ENCODE measurements at places on chromosomes 12 and 14.
A peak's percentile ranks its signal among the peaks of the same experiment; 100 is the strongest.

GRCh38 chr12:107486140-107486892 is 199.3 kb upstream of the PWP1 start:
- no peak for DNase-seq

GRCh38 chr12:83150465-83151189 is 463.9 kb downstream of the TMTC2 start:
- DNase-seq: no peak

GRCh38 chr12:77089686-77090220 is 24.4 kb upstream of the E2F7 start:
- no peak for DNase-seq

GRCh38 chr14:89702073-89702875 is 252.3 kb downstream of the EFCAB11 start:
- DNase-seq: peak; percentile 47

DNA sequence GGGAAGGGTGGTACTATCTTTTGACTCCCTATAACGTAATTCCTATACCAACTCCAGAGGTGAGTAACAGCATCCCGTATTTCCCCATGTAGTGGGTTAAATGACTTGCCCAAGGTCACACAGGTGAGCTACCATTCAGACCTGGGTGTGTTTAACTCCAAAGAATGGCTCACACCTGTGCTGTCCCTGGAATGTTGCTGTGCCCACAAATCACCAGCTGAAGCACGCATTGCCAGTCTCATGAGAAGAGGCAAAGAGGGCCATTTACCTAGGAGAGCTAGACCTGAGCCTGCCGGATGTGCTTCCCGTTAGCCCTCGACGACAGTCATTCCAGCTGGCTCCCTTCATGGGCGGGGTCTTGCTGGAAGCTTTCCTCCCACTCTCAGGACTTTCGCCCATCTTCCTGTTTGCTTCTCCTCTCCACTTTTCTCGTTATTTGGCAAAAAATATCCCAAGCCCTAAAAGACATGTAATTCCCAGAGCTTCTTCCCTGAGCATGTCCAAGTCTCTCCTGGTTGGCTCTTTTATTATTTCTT is 106.6 kb upstream of the VASH1 start:
- no peak for DNase-seq

- DNase-seq: no peak
Observed at GRCh38 chr12:132214891-132215290, 70.6 kb downstream of the NOC4L start.

DNA sequence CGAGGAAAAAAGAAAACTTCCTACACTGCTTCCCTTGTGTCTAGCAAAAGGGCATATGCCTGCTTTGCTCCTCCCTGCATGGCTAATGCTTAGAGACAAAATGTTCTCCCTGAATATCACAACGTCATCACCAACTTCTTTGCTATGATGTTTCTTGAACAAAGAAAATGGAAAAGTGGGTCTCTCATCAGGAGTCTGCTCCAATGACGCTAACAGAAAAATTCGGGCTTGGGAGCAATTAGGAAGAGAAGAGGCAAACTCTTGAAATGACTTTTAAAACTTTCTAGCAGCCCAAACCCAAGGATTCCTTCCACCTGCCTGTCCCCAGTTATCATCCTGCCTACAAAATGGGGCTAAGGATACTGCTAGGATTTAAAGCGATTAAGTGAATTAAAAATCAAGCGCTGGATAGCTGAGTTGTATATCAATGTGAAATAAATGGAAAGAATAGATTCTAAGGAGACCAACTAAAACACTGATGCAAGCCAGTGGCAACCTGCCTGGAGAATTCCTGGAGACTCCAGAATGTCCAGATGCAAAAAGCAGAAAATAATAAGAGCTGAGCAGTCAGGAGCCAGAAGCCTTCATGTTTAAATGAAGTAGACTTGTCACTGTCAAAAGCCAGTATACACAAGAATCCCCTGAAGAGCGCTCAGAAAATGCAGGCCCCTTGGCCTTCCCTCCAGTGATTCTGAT is 183.8 kb downstream of the DPF3 start:
- DNase-seq: no peak

GRCh38 chr12:105222726-105223351 is 13.1 kb downstream of the APPL2 start:
- DNase-seq: no peak

- DNase-seq: peak; percentile 33
Observed at GRCh38 chr14:90573385-90574105, 176.7 kb downstream of the CALM1 start.

- no peak for DNase-seq
Observed at GRCh38 chr12:121953695-121954094, 35.3 kb downstream of the CFAP251 start.

- no peak for DNase-seq
Observed at GRCh38 chr12:98438656-98439230, 76.6 kb upstream of the TMPO start.

DNA sequence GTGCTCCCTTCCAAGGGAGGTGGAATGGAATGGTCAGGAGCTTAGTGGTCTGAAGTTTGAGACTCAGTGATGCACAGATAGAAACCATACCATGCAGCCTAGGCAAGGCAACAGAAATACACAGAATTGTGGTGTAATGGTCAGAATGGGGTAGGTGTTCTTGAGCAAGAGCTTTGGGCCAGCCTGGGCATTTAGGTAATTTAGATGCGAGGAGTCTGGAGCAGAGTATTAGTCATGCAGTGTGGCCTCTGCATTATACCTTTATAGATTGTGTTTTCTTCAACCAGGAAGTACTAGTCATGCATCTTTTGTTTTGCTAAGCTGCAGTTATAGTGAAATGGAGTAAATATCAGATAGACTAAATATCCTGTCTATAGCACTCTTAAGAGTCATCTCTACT is 118.3 kb downstream of the DAAM1 start:
- DNase-seq: peak; percentile 52

- no peak for DNase-seq
Observed at GRCh38 chr12:99388671-99389195, 258.8 kb upstream of the GARIN6 start.

GRCh38 chr14:66092206-66092605 is 394.0 kb upstream of the CCDC196 start:
- DNase-seq: no peak

DNA sequence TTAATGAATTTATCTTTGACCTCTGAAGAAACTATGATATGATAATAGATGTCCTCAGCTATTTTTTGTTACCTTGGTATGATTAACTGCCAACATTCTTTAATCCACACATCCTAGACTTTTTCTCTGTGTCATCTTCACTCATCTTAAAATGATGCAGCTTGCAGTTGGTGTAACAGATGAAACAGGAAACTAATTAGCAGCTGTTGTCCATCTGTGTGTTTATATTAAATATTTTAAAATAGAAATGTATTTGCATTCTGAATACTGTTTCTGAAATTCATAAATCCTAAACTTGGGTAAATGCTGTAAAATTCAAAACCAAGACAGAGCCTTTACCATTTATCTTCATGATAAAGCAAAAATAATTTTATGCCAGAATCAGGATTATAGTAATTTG is 56.1 kb upstream of the GARIN2 start:
- no peak for DNase-seq

DNA sequence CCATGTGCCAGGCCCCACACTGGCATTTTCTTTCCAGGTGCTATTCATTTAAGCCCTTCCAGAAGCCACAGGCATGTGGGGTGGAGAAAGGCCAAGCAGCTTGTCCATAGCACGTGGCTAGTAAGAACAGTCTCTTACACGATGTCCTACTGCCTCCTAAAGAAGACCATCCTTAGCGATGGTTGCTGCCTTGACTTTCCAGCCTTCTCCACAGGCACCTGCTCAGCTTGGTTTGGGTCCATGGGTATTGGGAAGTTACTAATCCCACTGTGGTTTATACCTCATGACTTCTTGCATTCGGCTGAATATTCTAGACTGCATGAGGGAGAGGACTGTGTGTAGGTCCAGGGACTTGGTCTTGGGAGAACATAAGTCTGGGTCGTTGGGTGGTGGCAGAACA is 49.2 kb downstream of the NINJ2 start:
- no peak for DNase-seq

DNA sequence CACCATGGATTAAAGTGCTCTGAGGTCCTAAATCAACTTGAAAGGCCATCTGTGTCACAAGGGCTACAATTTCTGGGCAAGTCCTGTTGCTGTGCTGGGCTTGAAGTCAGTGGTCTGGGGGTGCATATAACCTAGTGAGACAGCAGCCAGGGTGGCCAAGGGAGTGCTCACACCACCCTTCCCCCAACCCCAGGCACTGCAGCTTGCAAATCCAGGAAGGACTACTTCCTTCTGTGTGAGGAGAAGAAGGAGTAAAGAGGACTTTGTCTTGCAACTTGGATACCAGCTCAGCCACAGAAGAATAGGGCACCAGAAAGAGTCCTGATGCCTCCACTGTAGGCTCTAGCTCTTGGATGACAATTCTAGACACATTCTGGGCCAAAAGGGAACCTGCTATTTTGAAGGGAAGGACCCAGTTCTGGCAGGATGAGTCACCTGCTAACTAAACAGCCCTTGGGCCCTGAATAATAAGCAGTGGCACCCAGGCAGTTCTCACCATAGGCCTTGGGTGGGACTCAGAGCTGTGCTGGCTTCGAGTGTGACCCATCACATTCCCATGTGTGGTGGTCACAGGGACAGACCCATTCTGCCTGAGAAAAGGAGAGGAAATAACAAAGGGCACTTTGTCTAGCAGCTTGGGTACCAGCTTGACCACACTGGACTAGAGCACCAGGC is 32.6 kb upstream of the DHRS7 start:
- DNase-seq: no peak

DNA sequence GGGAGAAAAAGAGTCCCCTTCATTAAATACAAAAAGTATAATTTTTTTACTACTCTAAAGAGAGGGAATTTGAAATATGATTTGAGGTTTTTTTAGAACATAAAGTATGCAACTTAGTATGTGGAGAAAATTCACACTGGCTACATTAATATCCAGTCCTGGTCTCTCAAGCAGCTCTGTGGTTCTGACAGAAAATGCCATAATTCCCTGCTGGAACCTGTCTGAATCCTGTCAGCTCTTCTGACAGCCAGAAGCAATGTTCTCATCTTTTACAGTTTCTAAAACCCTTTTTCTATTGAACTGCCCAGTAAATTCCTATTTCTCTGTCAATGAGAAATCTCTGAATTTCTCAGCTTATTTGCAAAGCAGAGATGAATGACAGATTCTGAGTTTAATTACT is 13.4 kb upstream of the NOVA1 start:
- DNase-seq: no peak

- DNase-seq: no peak
Observed at GRCh38 chr14:103698380-103699260, 16.6 kb downstream of the XRCC3 start.

DNA sequence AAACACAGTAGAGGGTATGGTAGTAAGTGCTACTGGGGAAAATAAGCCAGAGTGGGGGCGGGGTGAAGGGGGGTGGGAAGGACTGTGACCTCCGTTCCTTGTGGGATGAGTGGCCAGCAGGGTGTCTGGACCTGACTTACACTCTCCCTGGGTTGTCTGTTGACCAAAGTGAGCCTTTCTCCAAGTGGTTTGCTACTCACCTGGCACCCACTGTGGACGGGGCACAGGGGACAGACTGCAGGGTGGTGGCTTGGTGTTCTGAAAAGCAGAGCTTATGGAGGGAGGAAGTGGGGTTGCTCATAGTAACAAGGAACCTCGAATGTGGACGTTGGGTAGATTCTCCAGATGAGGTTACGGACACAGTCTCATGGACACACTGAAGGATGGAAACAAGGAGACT is 94.4 kb upstream of the VRK1 start:
- no peak for DNase-seq

DNA sequence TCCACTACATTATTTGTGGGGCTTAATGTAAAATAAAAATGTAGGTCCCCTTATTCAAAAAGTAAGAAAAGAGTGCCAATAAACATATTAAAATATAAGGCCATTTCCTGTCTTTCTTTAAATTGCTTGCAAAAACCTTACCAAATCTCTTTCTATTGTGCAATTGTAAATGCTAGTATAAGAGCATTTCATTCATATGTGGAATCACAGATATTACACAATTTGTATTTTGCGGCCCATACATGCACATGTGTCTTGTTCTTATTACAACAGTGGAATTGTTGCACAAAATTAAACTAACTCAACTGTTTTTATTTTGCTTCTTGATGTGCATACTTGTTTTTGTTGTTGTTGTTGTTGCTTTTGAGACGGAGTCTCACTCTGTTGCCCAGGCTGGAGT is 20.1 kb upstream of the CRADD start:
- peak; percentile 38 for DNase-seq

DNA sequence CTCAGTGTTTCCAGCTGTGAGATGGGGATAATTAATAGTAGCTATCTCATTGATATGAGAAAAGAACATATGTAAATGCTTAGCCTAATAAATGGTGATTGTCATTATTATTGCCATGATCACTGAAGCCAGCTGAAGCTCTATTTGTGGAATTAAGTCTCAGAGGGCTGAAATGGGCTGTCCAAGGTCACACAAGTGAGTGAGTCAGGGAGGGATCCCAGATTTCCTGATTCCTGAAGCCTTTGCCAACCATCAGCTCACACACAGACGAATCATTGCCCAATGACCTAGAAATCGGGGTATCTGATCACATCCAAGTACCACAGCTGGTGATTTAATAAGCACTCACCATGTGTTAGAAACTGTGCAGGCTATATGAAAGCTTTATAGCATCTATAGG is 21.6 kb upstream of the TMEM229B start:
- DNase-seq: peak; percentile 22

DNA sequence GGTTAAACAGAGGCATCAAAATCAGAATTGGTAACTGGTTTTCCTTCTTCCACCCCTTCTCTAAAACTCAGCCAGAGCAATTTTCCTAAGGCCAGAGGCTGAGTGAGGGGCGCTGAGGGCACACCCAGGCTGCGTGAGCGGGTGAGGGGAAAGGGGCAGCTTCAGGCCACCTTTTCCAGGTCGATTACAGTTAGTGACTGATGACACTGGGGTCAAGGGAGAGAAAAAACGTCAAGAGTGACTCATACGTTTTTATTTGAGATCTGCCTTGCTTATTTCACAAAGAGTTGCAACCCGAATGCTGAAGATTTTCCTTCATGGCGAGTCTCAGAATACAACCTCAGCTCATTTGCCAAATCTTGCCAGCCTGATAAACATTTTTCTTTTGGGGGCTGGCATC is 46.7 kb upstream of the EVL start:
- DNase-seq: peak; percentile 37

GRCh38 chr14:101127224-101127623 is 223.7 kb upstream of the RTL1 start:
- no peak for DNase-seq

DNA sequence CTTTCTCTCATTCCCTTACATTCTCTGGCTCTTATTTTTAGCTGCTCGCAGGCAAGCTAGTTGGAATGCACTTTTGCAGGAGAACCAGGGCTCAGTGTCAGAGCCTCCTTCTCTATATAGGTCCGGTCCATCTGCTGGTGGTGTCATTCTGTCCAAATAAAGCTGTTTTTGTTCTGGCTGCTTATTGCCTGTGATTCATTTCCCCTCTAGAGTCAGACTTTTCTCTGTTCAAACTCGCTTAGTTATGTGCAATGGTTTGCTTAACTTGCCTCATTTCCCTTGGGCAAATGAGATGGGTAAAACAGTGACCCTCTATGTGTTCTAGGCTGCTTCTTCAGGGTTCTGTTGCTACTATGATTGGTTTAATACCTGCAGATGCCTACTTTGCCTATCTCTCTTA is 2.9 kb downstream of the SMARCD1 start:
- peak; percentile 63 for DNase-seq

GRCh38 chr12:26744697-26745440 is 88.1 kb downstream of the ITPR2 start:
- peak; percentile 16 for DNase-seq

Measured in cardiac fibroblast (primary cell).